HEK293T (cell line): ENCODE measurements at places on chromosomes 3 and 15.

DNA sequence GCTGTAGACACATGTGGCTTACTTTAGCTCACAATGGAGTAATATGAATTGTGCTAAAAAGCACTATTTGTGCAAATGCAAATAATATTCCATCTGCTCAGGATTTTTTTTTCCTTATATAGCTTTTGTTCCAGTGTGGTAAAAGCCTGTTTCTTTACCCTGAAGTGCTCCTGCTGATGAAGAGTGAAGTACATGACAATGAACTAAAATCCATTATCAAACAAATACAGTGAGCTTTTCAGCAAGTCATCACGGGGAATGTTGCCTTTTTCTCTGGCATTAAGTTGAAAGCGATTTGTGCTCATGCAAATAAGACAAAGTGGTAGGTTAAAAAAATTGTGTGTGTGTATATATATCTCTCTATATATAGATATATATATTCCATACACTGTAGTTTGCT lies 28.6 kb upstream of the CCDC39 start:
- DNase-seq: no peak

GRCh38 chr3:153442386-153442785 lies 280.4 kb downstream of the RAP2B start:
- DNase-seq: no peak

DNA sequence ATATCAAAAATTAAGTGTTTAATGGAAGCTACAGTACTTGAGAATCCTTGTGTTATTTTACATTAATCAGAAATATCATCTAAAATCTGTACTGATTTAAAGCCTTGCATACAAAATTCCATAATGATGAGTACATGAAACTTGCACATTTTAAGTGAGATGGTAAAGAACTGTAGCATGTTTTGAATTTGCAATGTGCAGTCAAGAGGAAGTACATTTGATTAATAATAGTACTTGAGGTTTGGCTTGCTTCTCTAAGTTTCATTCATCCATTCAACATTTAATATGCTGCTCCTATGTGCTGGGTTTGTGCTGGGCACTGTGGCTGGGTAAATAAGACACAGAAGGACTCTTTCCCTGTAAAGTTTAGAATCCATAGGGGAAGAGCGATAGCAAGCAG lies 332.3 kb downstream of the CNTN3 start:
- no peak for DNase-seq

- DNase-seq: peak; percentile 66
Measured at GRCh38 chr3:61664105-61664482, 102.7 kb downstream of the PTPRG start.

DNA sequence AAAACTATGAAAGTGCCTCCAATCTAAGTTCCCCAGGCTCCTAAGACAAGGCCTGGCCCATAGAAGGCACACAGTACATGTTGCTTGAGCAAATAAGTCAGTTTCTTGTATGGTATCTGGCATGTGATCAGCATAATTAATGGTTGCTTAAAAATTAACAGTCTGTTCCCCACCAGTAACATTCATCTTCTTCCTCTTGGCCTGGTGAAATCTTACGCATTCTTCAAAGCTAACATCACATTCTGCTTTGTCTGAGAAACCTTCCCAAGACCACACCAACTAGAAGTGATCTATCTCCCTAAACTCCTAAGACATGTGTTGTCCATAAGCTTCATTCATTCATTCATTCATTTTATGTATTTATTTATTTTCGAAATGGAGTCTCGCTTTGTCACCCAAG lies 48.1 kb downstream of the LIPC start:
- no peak for DNase-seq

- peak; percentile 99 for DNase-seq
Measured at GRCh38 chr15:79923515-79924169, 26.8 kb upstream of the MTHFS start.

DNA sequence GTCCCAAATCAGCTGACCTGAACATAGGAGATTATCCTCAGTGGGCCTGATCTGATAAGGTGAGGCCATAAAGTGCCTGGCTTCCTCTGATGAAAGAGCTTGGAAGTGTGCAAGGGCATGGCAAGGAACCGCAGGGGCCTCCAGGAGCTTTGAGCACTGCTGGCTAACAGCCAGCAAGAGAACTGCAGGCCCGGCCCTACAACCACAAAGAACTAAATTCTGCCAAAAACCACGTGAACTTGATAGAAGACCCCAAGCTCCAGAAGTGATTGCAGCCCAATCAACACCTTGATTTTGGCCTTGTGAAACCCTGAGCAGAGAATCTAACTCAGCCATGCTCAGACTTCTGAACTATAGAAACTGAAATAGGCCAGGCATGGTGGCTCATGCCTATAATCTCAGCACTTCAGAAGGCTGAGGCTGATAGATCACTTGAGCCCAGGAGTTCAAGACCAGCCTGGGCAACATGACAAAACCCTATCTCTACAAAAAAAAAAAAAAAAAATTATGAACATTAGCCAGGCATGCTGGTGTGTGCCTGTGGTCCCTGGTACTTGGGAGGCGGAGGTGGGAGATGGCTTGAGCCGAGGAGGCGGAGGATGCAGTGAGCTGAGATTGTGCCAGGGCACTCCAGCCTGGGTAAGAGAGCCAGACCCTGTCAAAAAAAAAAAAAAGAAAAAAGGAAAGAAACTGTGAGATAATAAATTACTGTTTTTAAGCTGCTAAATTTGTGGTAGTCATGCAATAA lies 7.7 kb upstream of the DIS3L start:
- peak; percentile 31 for DNase-seq

DNA sequence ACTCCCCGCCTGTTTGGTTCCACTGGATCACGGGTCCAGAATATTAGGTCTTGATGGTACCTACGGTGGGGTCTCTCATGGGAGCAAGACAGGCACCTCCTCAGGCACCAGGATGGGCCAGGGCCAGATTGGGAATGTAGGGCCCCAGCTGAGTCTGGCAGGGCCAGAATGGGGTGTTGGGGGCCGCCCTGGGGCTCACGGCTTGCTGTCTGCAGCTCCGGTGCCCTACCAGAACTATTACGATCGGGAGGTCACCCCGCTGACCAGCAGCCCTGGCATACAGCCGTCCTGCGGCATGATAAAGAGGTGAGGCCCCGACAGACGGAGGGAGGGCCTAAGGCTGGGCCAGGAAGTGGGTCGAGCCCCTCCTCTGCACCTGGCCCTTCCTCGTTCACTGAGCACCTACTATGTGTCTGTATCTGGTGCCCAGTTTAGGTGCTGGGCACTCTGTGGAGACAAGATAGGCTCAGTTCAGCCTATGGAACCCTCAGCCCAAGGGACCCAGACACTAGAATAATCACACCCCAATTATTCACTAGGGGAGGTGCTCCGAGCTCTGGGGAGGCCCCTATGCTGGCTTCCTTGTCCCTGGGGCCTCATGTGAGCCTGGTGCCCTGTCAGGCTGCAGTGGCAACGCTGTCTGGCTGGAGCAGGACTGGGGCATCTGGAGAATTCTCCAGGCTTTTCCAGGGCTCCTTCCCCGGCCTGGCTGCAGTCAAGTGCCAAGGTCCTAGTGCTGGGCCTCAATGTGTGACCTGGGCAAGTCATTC lies 37.9 kb downstream of the PSTPIP1 start:
- no peak for DNase-seq

DNA sequence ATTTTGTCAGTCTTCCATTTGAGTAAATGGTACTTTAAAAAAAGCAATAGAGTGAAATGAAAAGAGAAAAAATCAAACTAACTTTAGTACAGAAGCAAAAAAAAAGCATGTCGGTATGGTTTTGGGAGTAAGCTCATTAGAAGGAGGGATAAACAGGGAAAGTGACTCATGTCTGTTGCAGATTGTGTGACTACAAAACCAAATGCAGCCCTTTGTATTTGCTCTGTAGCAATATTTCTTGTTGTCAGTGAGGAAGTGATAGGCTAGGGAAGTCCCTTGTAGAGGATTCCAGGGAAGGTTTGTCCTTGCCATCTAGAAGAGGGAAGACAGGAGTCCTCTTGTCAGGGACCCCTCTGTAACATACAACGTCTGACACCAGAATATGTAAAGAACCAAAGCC lies 150.5 kb upstream of the POU1F1 start:
- DNase-seq: no peak

- DNase-seq: no peak
Measured at GRCh38 chr15:101118116-101118515, 133.7 kb downstream of the CHSY1 start.

DNA sequence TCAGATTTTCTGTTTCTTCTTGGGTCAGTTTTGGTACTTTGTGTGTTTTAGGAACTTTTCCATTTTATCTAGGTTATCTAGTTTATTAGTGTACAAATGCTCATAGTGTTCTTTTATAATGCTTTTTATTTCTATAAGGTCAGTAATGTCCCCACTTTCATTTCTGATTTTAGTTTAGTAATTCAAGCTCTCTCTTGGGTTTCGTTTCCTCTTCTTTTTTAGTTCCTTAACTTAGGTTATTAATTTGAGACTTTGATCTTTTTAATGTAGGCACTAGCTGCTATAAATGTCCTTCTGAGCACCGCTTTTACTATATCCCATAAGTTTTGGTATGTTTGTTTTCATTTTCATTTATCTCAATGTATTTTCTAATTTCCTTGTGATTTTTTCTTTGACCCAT lies 27.0 kb upstream of the CD200R1L start:
- DNase-seq: no peak
